ENCODE measurements at places on chromosomes 6 and 20. TPM values are rescaled to one million over a fixed set of nuclear protein-coding genes. Genes with fewer than 3 reads are reported as not detected.

DNA sequence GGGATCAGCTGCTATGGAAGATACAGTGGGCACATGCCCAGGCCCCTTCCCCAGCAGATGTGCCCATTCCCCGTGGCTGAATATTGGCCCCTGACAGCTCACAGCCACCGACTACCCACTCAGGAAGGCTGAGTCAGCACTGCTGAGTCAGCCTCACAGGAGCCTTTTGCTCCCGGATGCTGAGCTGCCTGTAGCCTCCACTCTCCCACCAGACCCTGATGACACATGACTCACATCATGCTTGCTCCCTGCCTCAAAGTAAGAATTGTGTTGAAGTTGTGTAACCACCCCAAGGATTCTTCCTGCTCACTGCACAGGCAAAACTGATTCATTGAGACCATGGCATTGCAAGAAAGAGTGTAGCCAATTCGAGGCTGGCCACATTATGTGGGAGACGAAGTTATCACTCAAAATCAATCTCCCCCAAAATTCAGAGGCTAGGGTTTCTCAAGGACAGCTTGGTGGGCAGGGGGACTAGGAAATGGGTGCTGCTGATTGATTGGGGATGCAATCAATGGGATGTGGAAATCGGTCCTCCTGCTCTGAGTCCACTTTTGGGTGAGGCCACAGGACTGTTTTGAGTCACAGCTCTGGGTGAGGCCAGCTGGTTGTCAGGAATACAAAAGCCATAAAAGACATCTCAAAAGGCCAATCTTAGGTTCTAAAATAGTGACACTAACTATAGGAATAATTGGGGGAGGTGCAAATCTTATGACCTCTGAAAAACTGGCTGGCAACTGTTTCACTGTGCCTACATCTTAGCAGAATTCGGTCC is 556.6 kb upstream of the CDH4 start:
- H3K36me3 ChIP-seq = no peaks in the 10 kb centered on the region
- H3K4me1 ChIP-seq = no peaks in the 10 kb centered on the region
- no peak overlapping the region for H3K27ac ChIP-seq
- H3K27me3 ChIP-seq = no peaks in the 10 kb centered on the region
- no peak for DNase-seq

DNA sequence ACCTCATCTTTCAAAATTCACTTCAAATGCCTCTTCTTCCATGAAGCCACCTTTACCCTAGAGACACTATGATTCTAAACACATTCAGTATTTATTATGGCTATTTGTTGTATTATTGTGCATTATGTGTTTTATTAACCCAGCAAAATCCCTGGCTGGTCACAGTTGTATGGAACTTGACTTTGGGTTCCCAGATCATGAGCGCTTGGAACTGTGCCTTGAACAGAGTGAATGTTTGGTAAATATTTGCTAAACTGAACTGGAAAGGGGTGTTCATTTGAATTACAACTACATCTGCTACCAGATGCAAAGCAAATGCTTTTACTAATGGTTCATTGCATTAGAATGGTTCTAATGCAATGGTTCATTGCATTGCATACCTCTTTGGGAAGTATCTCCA is 259.8 kb downstream of the PKHD1 start:
- no peak overlapping the region for H3K27ac ChIP-seq
- no peaks in the 10 kb centered on the region for H3K36me3 ChIP-seq
- no peak overlapping the region for H3K4me3 ChIP-seq
- no peaks in the 10 kb centered on the region for H3K27me3 ChIP-seq
- no peak for DNase-seq

GRCh38 chr20:57811374-57812020 is 101.7 kb upstream of the PMEPA1 start:
- no peaks in the 10 kb centered on the region for H3K27me3 ChIP-seq
- H3K36me3 ChIP-seq = no peaks in the 10 kb centered on the region
- no peak for DNase-seq
- H3K27ac ChIP-seq = no peak overlapping the region

DNA sequence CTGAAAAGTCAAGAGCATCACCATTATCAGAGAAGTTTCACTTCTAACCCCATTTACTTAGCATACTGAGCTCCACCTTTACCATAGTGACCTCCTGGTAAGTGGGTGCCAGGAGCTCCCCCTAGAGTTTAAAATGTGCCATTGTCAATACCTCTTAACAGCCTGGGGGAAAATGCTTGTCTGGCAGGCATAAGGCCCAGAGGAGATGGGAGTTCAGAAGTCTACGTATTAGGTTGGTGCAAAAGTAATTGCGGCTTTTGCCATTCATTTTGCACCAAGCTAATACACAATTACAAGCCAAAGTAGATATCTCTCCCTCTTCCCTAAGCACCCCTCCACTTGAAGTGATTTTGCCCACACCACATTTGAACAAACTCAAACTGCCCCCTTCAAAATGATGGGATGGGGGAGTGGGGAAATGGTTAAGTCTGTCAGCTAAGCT is 919.0 kb downstream of the KIF16B start:
- H3K36me3 ChIP-seq = no peaks in the 10 kb centered on the region
- no peak overlapping the region for H3K4me3 ChIP-seq
- no peak for DNase-seq
- H3K27me3 ChIP-seq = no peaks in the 10 kb centered on the region

DNA sequence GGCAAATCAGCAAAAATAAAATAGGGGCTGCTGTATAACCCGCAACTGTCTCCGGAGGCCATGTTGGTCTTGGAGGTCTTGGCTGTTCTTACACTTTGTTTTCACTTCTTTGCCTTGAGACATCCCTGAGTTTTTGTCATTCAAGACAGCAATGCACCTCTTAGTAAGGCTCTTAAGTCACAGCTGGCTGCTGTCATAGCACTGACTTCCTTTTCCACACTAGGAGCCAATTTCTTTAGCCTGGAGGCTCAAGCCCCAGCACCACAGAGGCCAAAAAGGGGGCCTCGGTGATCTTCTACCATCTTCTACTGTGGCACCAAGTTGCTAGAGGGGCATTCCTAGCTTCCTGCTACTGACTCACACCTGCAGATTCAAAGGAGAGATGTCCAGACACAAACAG is 536.3 kb downstream of the CDH26 start:
- H3K36me3 ChIP-seq = no peaks in the 10 kb centered on the region
- no peaks in the 10 kb centered on the region for H3K27me3 ChIP-seq
- H3K27ac ChIP-seq = no peak overlapping the region
- no peak for DNase-seq
- H3K4me1 ChIP-seq = no peaks in the 10 kb centered on the region

- H3K27me3 ChIP-seq = no peaks in the 10 kb centered on the region
- no peak overlapping the region for H3K27ac ChIP-seq
- DNase-seq = no peak
- H3K36me3 ChIP-seq = no peaks in the 10 kb centered on the region
- no peak overlapping the region for H3K4me3 ChIP-seq
Observed at GRCh38 chr6:127147534-127147933, 29.1 kb downstream of the RSPO3 start.

DNA sequence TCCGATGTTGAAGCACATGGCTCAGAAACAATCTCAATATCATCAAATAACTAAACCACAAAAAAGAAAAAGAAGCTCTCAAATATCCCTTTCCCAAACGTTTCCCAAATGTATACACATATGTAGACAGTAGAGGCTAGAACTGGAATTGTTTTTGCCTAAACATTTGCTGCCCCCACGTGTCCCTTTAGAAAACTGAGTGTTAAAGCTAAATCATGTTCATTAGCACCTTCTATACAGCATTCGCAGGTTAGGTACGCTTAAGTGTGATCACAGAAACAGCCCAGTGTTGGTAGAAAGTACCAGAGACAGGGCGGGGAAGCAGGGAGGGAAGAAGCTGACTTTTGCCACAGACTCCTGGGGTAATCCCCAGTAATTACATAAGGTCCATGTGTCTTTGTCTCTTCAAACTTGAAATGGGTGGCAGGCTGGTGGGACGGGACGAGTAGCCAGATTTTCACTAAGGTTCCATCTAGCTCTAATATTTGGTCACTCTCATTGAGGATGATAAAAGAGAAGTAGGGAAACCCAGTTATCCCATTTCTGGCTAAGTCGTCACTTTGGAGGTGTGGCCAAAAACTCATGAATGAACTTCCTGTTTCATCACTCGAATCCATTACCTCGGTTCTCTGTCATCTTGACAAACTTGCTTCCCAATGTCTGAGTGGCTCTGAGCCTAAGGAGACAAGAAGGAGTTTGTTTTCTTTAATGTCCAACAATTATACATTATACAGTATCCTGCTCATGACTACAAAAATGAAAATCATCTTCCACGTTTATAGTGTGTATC is 15.0 kb upstream of the TFAP2A start:
- H3K27me3 ChIP-seq = peaks cover under 1% of the 10 kb centered on the region
- H3K4me1 ChIP-seq = no peaks in the 10 kb centered on the region
- H3K4me3 ChIP-seq = no peak overlapping the region
- H3K36me3 ChIP-seq = no peaks in the 10 kb centered on the region
- no peak overlapping the region for H3K27ac ChIP-seq

FAM217A gene
- total RNA-seq = not detected

All from right atrium auricular region (tissue), 2 donors.